Transverse colon (tissue), 4 donors: ENCODE measurements at places on chromosomes 12 and 14.

- DNase-seq = peak; percentile 33
Observed at GRCh38 chr12:131613678-131614077, 97.2 kb upstream of the SFSWAP start.

GRCh38 chr12:107200394-107200793, 107.0 kb upstream of the CRY1 start:
- DNase-seq = no peak

DNA sequence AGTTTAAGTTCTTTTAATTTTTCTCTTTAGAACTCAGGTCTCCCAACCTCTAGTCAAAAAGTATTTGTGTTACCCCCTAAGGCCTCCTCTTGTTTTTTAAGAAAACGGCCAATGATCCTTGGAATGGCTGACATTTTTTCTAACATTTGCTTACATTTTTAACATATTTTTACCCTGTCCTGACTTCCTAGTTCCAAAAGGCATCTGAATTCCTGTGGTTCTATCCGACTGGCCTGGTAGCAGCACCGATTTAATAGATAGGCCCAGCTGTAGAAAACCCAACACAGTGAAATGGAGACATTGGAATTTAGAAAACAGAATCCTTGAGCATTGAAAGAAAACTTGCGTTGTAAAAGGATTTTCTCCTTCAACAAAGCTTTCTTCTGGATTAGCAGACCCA, 134.7 kb upstream of the GSC start:
- DNase-seq = no peak

DNA sequence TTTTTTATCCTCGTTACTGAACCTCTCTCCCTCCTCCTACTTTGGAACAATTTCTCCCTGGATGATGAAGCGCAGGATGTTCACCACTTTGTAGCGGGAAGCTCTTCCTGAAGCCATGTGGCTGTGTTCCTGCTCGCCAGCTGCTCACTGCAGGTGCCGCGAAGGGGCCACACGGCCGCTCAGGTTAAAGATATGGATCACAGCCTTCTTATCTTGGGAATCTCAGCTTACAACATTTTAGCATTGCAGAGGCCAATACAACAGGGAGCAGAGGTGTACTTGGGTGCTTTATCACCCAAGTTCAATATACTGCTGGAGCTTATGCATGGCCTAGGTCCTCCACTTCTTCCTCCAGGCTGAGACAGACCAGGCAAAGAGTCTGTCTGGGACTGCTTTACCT, 201.2 kb upstream of the G2E3 start:
- no peak for DNase-seq

DNA sequence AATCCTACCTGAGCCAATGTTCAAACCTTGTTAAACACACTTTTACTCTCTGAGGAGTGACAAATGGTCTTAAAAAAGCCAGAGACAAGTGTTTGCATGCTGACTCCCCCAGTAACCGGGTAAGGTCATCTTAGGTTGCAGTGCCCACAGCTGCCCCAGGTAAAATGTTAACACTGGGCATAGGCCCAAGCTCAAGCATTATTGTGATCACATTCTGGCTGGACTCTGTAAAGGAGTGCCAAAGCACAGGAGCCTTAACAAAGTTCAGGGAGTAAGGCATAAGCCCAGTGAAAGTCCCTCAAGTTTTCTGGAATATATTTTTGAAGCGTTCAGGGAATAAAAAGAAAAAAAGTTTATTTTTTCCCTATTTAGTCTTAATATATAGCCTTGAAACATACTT, 8.6 kb downstream of the EDDM3A start:
- no peak for DNase-seq

- DNase-seq = peak; percentile 38
Observed at GRCh38 chr12:121391619-121392324, 8.1 kb upstream of the RNF34 start.

DNA sequence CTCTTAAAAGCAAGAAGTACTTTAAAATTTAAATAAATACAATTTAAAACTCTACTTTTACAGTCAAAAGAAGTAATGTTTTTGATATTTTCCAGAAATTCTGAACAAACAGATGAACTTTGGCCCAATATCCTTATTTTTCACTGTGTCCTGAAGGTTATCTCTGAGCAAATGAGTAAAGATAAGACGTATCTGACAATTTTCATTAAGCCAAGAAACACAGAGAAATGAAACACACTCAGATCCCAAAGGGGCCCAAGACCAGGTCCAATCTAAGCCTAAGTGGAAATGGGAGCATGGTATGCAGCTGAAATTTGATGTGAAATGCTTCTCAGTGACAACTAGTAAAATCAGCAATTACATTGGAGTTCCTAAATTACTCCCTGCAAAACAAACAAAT, 105.6 kb upstream of the COCH start:
- DNase-seq = no peak

- DNase-seq = no peak
Observed at GRCh38 chr12:94590428-94590827, 59.9 kb downstream of the TMCC3 start.

DNA sequence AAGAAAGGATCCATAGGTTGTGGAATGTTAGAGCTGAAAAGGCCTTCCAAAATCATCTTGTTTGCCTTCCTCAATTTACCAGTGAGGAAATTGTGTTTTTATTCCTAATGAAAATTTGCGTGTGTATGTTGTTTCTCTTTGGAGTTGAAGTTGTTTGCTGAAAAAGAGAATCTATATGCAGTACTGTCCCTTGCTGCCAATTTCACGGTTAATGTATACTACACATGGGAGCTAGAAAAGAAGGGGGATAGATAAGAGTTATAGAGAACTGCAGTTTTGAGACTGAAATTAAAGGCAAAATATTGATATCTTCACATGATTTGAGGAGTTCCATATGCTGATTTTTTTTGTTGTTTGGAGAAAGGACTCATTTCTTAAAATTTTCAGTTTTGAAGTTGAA, 62.0 kb upstream of the LRTM2 start:
- DNase-seq = no peak

- DNase-seq = peak; percentile 59
Observed at GRCh38 chr14:77120771-77121743, 20.5 kb downstream of the ZDHHC22 start.

DNA sequence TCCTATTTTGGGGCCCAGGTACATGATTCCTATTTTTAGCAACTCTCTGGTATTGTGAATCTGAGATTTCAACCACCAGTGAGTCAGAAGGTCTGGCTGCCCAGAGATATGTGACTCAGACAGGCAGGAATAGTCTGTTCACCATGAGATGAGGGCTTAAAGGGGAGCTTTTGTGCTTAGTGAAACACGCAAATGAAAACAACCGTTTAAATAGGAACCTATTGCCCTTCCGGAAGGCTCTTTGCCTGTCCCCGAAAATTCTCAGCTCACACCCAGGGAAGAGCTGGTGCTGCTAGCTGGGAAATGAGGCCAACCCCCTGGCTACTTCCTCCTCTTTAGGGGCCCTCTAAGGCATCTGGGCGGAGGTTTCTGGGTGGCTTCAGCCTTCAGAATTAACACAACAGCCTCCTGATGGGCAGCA, 283.6 kb downstream of the CACNA1C start:
- no peak for DNase-seq

- DNase-seq = no peak
Observed at GRCh38 chr12:44627387-44628166, 248.5 kb downstream of the NELL2 start.

DNA sequence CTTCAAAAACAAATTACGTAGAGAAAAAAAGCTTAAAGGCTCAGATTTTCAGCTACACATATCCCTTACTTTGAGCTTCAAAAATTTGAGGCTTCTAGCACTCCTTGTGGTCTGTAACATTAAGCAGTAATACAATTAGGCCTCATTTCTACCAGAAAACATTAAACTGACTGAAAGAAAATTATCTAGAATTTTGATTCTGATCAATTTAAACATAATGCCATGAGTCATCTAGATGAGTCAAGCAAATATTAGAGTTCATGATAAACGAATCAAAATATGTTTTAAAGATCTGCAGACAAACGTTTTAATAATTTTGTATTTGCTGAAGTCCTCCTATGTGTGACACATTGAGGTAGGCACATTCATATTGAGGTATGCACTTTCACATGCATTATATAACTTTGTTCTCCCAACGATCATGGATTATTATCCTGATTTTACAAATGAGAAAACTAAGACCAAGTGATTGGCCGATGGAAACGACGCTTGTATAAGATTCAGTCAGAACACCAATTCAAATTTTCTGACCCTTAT, 4.3 kb downstream of the OSBPL8 start:
- no peak for DNase-seq

DNA sequence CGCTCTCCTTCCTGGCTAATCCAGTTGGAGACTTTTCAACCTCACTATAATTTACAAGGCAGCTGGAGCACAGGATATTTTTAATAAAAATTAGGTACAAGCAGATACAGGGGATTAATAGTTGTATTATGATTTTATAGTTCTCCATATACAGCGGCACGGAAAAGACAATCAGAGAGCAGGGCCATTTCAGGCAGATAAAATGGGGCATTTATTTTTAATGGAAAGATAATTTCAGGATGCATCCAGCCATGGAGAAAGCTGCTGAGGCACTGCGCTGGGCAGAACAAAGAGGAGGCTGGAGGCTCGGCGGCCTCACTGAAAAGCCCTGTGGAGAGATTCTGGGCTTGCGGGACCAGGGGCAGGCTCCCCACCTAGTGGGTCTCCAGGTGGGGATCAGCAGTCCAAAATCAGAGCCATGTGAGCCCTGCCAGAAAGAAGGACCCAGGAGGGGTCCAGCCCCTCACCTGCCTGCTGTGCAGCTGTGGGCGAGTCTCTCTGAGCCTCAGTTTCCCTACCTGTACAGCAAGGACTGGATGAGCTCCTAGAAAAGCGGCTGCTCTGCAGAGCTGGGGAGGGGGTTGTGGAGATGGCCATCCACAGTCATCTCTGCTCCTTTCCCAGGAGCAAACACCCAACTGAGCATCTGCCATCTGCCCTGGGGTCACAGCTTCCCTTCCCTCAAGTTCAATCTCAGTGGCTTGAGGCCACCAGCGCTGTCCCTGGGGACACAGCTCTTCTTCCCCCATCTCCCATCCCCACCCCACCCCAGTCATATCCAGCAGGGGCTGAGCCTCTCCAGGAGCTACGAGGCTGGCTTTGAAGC, 23.9 kb upstream of the C14orf180 start:
- no peak for DNase-seq

GRCh38 chr14:92657457-92658142, 90.8 kb downstream of the LGMN start:
- DNase-seq = peak; percentile 54

DNA sequence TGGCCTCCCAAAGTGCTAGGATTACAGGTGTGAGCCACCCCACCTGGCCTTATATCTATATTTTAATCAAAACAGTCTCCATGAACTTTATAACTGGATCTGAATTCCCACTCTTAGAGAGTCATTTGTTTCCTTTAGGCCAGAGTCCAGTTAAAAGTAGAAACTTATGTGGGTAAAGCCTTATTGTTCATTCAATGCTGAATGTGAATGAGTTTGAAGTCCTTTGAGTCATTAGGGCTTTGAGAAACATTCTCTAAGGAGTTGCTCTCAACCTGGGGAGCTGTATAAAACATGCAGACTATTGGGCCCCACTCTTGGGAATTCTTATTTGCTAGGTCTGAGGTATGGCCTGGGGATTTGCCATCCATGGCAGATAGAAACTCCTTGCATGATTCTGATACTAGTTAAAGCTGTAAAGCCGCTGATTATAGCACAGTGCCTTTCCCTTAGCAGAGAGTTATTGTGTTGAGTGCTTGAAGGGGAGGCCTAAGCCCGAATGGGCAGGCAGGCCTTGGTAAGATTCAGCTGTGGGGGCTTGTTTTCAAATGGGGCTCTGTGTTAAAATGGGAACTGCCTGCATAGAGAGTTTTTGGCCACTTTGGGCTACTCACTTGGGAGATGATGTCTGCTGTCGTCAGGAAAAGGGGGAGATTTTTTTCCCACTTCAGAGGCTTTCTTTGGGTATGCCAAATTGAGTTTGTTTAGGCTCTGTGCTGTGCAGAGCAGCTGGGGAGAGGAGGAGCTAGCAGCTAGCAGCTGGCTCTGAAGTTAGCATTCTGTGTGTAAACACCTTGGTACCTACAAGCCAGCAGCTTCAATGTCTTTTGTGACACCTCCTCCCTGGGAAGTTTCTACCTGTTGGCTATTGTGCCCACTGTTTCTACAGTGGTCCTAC, 117.5 kb downstream of the DACT1 start:
- no peak for DNase-seq

GRCh38 chr14:40447017-40447416, 1014.8 kb upstream of the FBXO33 start:
- no peak for DNase-seq

DNA sequence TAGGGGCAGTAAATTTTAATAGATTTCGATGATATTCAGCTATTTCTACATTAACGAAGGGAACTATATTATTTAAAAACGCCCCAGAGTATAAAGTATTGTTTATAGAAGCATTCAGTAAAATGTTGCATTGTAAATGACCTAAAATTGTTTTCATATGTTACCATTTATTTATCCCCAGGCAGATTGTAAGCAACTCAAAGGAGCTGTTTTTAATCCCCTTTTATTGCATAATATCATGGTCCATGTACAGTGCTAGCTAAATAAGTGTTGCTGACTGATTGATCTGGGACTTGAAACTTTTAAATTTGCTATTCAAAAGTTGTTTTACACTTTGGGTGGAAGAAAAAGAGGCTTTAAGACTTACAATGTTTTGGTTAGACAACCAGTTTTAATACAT, 199.0 kb upstream of the SLC38A2 start:
- no peak for DNase-seq

- DNase-seq = no peak
Observed at GRCh38 chr12:55937981-55938380, 7.0 kb downstream of the DGKA start.

GRCh38 chr12:109693160-109693559, 20.5 kb upstream of the FAM222A start:
- DNase-seq = no peak

GRCh38 chr12:109460538-109460937, 16.6 kb downstream of the KCTD10 start:
- no peak for DNase-seq

DNA sequence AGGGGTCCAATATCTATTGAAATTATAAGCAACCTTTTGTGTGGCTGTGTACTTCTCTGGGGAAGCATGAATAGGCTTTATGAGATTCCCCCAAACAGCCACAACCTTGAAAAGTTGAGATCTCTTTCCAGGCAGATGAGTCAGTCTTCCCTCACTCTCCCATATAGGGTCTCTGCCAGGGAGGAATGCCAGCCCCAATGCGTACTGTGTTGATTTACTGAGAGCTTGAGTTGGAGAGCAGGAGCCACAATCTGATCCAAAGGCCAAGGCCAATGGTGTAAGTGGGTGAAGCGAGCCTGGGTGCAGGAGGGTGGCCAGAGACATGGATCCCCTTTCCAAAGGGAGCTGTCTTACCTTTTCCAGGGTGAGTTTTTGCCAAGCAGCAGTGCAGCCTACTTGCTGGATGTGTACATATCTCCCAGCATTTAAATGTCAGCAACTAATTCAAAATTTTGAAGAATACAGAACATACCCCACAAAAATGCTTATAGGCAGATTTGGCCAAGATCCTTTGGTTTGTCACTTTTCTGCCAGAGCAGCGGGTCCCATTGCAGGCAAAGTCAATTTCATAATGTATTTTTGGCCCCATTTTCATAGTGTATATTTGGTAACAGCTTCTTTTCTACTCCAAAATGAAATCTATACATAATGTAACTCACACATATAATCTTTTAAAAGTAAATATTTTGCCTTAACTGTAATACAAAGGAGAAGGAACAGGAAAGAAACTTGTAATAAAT, 88.2 kb downstream of the TBC1D30 start:
- no peak for DNase-seq
